Renal pelvis (tissue), 12 donors: ENCODE measurements at places on chromosomes 1 and 21. TPM values are rescaled to one million over a fixed set of nuclear protein-coding genes. Genes with fewer than 3 reads are reported as not detected.

DNA sequence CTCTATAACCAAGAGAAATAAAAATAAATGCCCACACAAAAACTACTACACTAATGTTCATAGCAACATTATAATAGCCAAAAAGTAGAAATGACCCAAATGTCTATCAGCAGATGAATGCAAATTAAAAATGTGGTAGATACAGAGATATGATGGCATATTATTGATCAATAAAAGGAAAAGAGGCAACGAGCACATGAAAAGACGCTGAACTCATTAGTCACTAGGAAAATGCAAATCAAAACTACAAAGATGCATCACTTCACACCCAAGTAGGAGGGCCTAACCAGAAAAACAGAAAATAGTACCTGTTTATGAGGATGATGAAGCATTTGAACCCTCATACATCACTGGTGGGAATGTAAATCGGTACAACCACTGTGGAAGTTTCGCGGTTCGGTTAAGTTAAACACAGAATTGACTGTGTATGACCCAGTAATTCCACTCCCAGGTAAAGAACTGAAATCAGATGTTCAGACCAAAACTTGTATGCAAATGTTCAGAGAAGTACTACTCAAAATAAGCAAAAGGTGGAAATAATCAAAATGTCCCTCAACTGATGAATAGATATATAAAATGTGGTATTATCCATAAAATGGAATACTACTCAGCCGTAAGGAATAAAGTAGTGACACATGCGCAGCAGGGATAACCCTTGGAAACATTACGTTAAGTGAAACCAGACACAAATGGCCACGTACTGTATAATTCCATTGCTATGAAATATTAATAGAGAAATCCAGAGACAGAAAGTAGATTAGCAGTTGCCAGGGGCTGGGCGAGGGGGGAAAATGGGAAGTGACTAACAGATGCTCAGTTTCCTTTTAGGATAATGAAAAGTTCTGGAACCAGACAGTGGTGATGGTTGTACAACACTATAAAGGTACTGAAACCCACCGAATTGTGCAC is 3.1 kb downstream of the USP48 start:
- DNase-seq = no peak

GRCh38 chr1:213940947-213941346 is 46.8 kb upstream of the PROX1 start:
- DNase-seq = no peak

DNA sequence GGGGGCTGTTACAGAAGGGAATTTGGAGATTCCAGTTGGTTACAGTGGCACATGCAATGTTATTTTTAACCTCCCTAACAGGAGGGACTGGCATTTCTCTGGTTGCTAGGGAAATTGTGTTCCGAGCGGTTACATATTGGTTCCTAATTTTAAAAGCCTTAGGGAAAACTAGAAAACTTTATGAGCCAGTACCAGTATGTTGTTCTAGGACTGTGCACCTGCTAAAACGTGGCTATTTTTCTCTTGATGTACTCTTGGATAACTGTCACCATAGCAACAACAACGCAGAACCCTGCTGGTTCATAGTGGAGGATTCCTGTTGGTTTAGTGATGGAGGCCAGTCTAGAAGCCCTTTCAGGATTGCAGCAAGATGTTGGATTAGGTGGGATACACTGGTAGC is 68.9 kb upstream of the PGBD5 start:
- peak; percentile 60 for DNase-seq

DNA sequence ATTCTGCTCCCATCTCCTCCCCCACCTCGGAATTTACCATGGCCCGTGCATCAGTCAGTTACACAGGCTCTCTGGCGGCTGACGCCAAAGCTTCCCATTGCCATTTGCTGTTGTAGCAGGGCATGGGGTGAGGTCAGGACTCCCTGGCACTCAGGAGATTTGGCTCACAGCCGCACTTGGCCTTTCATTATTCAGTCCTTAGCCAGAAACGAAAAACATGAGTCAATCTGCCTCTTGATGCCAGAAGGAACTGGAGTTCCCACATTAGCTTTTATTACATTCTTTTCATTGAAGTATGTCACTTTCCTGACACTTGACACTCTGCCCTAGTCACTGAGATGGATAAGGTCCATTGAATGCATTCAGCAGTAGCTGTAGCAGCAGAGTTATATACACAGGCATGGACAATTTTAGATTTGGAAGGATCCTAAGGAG is 260.6 kb downstream of the CACNA1E start:
- peak; percentile 27 for DNase-seq

- no peak for DNase-seq
Measured at GRCh38 chr1:1429671-1430073, 5.8 kb upstream of the VWA1 start.

GRCh38 chr1:206547104-206547503 is 39.8 kb downstream of the RASSF5 start:
- no peak for DNase-seq

DNA sequence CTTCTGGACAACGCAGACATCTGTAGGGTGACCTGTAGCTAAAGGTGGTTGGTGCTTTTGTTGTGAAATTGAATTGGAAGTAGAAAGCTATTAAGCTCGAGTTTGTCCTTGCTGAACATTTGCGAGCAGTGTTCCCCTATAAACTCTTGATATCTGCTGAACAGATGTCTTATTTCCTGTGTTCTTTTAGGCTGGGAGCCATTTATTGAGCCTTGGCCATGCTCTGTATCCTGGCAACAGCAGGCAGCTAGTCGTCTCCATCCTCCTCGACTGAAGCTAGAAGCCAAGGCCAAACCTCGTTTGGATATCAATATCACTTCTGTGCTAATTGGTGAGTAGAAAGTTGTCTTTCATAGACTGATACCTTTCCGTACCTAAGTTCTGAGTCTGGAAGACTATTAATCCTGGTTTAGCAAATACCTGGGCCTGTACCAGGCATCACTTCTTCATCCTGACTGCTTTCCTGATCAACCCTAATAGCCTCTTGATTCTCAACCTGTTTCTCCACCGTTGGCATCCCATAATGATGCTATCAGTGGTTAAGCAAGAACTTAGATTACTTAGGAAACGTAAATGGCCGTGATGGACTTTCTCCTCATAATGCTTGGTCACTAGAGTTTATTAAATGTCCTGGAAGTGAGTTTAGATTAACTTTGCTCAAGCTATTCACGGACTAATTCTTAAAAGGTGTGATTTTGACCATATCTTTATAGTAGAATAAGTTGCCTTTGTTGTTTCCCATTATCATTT is 103.4 kb downstream of the VPS13D start:
- DNase-seq = no peak

GRCh38 chr1:242813490-242814091 is 289.1 kb upstream of the PLD5 start:
- DNase-seq = no peak

DNA sequence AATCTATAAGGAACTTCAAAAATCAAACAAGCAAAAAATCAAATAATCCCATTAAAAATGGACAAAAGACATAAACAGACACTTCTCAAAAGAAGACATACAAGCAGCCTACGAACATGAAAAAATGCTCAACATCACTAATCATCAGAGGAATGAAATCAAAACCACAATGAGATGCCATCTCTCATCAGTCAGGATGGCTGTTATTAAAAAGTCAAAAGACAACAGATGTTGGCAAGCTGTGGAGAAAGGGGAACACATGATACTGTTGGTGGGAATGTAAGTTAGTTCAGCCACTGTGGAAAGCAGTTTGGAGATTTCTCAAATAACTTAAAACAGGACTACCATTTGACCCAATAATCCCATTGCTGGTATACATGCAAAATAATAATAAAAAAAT is 226.4 kb downstream of the S1PR1 start:
- DNase-seq = no peak

GRCh38 chr1:67624680-67625079 is 60.3 kb upstream of the GADD45A start:
- DNase-seq = no peak

DNA sequence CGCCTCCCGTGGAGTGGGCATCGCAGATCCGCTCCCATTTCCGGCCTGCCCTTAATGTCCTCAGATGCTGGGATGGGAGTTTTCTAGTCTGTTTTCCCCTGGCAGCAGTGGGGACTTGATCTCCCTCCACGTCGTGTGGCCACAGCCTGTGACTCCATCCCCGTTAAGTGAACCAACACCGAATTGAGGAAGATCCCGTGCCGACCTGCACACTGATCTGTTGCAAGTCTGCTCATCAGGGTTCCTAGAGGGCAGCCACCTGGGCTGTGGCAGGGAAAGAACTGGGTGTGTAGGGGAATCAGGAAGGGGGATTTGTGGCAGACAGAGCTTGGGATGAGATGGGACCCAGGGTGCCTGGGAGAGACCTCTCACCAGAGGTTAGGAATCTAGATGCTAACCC is 23.3 kb upstream of the CDK18 start:
- DNase-seq = no peak

DNA sequence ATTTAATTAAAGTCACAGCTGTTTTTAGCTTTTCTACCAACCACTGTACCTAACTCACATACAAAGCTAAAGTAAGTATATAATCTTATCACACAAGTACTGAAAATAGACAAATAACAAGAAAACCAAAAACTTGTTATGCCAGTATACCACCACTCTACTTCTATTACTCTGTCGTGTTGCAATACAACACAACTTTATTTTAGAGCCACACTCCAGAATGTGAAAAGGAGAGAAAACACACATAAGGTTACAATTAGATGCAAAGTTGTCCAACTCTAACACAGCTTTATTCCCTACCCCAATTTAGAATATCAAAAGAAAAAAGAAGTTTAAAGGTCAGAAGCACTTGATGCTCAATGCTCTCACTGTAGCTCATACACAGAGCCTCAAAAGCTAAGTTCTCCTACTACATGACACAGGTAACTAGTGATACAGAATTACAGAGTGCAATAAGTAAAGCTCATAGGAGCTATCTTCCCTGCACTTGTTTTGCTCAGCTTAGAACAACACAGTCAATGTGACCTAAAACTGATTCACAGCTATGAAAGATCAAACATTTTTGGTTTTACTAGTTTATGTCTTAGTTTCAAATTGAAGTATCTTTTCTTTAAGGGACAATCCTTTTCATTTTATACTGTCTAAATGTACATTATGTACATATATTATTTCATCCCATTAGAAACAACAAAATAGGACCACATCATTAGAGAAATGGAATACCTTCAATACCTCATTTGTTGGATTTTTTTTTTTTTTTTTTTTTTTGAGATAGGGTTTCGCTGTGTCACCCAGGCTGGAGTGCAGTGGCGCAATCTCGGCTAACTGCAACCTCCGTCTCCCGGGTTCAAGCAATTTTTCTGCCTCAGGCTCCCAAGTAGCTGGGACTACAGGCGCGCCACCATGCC is 29.2 kb downstream of the EYA3 start:
- no peak for DNase-seq

DNA sequence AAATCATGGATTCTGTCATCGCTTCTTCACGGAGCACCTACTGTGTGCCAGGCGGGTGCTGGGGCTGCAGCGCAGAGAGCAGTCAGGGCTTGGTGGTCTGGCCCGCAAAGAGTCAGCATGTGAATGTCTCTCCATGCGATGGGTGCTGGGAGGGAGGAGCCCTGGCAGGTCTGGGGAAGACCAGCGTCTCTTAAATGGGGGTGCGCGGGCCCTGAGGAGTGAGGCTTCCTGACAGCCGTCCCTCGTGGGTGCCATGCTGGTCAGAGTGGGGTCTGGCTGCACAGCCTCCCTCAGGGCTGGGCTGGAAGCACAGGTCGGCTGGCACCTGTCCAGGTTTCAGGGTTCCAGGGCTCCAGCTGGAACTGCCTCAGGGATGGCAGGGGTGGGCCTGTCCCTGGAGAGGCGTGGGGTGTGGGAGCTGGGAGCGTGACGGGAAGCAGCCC is 18.5 kb downstream of the TP73 start:
- DNase-seq = no peak

GRCh38 chr1:43232074-43232473 is 37.7 kb upstream of the TMEM125 start:
- DNase-seq = no peak

DNA sequence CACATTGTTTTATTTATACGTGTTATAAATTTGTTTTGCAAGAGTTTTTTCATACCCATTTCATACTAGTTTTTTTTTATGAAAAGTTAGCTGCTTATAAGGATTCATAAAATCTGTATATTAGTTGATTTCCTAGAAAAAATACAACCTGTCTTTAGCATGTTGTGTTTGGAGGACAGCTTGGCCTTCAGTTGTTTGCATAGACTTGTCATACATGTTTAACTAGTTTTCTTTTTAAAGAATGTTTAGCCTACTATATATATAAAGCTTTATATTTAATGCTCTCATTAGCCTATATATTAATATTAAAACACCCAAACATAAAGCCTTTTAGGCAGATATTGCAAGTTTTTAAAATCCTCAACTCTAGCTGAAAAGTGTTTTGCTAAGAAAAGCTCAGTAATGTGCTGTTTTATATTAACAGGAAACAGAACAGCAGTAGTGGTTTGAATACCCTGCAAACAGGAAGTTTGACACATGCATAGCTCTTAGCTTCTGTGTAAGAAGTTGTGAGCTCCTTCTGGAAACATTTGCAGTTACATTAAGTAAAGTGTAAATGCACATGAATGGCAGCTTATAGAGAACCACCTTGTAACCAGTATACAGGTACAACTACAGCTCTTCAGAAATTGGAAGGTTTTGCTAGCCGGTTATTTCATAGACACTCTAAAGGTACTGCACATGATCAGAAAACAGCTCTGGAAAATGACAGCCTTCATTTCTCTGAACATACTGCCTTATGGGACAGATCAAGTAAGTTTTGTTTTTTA is at the start of gene PRKACB:
PRKACB (plus strand) TSS at position 476 of the 770 bp plus-strand sequence; CDS start at position 567, 91 bp downstream.
- DNase-seq = no peak

The PBX1 gene
- 139 TPM for polyA plus RNA-seq

The HES3 gene
- not detected for polyA plus RNA-seq

The NAXE gene
- polyA plus RNA-seq = 71.1 TPM

The RIPPLY3 gene
- 2.0 TPM for polyA plus RNA-seq

The LCE3D gene
- polyA plus RNA-seq = not detected

The IER5 gene
- polyA plus RNA-seq = 8.0 TPM

The ADGRL2 gene
- polyA plus RNA-seq = 156 TPM
